Activated CD8-positive, alpha-beta memory T cell treated with anti-CD3 and anti-CD28 coated beads, Interleukin-2, amount 50 U/mL, for 4 hours (primary cell): ENCODE measurements at places on chromosomes 4 and X.

GRCh38 chrX:11528623-11529022, 137.1 kb downstream of the ARHGAP6 start:
- DNase-seq: no peak

- no peak for DNase-seq
Observed at GRCh38 chr4:41532882-41533281, 5.1 kb upstream of the LIMCH1 start.

GRCh38 chr4:98519268-98519977, 139.0 kb downstream of the TSPAN5 start:
- no peak for DNase-seq

DNA sequence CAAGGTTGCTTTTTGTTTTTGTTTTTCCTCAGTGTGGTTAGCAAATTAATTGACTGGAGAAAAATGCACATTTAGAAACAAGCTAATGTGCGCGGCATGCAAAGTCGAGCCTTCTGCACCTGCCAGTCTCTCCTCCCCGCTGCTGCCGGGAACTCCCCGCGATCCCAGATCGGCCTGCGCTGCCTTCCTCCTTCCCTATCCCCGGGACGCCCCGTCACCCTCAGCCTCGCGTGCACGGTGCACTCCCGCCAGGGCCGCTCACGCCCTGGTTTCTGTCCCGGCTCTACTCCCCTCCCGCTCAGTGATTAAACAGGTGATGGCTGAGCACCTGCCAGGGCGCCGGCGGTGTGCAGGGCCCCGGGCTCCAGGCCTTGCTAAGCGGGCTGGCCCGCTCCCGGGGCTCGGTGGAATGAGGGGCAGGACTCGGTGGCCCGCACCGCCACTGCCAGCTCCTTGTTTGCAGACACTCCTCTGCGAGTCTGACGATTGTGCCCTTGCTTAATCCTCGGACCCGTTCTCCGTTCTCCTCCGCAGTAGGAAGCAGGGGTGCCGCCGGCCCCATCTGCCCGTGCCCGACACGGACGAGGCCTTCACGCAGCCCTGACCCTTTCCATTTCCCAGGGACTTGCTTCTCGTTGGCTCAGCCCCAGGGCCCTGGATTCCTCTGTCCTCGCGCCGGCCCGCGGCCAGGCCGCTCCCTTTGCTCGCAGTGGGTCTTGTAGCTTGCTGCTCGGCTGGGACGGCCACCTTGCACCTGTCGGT, 143.4 kb downstream of the TRIML1 start:
- DNase-seq: no peak

DNA sequence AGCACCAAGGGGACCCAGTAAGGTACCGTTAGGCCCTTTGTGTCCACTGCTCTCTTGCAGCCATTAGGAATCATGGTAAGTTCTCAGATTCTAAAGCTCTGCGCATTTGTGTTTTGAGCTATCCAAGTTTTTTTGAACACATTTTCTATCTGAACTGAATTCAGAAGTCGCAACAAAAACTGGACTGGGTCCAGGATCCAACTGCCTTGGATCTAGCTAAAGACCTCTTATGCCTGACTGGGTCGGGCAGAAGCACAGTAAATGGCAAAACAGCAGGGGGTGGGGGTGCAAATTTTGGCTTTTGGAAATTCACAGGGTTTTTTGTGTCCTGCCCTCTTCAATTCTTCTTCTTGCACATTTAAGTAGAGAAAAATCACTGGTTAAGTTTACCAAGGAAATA, 30.0 kb downstream of the RCHY1 start:
- DNase-seq: no peak

DNA sequence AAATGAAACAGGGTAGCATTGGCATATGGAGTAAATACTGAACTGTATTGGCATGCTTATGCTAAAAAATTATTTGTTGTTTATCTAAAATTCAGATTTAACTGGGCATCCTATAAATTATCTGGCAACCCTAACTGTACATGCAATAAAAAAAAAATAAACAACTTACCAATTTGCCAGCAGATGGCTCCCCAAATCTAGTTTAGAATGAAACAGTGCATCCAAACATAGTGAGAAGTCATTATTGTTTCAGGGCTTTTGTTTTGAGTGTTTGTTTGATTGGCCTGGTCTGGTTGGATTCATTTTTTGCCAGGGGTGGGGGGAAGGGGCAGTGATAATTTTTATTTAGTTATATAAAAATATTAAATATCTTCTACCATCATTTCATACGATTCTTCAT, 12.8 kb upstream of the NSUN7 start:
- DNase-seq: no peak

DNA sequence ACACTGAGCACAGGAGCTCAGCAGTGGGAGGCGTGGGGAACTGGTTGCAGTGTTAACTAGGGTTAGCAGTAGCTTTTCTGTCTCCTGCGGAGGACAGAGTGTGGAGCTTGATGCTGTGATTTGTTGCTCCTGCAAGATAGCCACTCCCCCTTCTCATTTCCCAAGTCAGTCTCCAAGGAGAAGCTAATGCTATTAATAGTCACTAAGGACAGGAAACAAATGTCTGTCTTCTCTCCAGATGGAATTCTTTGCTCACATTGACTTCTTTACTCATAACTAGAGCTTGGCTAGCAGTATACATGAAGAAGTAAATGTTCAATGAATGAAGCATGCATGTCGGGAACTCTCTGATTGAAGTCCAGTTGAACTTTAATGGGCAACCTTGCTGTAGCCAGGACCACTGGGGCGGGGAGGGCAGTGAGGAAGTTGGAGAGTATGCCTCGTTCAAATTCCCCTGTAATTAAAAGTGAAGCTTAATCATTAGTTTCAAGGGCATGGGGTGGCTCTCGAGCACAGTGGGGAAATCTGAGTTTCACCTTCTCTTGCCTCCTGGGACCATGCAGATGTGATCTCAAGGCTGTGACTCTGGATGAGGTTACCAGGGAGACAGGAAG, 156.6 kb upstream of the SCML1 start:
- no peak for DNase-seq

- DNase-seq: peak; percentile 67
Observed at GRCh38 chr4:145938618-145939440, at the start of gene ZNF827. Gene ZNF827 (minus strand): TSS chr4:145938823. CDS start chr4:145938407, 416 bp downstream.
